ENCODE measurements at places on chromosomes 6 and 20.

DNA sequence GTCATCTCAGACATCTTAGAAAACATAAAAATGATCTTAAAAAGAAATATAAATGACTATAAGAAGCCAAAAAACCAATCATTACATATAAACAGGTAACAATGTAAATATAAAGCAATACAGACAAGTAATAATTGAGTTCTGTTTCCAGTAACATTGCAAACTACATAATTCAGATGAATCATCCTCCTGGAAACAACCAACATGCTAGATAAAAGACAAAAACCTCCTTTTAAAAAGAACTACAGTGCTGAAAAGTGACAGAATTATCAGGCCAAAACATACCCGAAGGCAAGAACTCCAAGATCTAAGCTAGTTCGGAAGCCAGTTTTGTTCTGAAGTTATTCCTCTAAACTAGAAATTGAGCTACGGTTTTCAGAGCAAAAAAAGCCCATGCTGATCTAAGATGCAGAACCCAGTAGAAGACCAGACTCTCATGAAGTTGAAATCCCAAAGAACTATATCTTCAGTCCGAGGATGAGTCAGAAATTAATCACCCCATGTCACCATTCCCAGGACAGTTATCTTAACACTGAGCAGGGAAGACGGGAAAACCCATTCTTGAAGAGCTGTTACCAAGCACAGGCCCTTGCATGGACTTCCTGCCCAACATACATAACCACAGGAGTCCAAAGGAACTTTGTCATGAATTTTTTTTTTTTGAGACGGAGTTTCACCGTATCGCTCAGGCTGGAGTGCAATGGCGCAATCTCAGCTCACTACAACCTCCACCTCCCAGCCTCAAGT lies 9.8 kb downstream of the PGM3 start:
- no peak for DNase-seq

DNA sequence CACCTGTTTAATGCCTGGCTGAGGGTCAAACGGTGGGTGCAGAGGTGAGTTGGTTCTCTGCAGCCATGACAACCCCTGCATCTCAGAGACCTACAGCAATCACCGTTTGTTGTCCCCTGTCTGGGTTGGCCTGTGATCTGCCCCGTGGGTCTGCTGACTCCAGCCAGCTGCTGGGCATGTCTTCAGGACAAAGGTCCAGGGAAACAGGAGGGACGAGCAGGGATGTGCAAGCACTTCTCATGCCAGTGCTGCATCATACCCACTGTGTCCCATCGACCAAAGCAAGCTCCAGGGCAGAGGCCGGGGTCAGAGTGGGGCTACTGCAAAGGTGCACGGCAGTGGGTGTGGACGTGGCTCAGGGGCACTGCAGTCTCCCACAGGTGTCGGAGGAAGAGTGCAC lies 150.2 kb downstream of the PHACTR3 start:
- DNase-seq = no peak

GRCh38 chr6:77368660-77369313 lies 94.5 kb downstream of the HTR1B start:
- DNase-seq = no peak

GRCh38 chr6:15361197-15361596 lies 115.3 kb downstream of the JARID2 start:
- DNase-seq = no peak

GRCh38 chr20:60513141-60513540 lies 554.9 kb downstream of the CDH26 start:
- no peak for DNase-seq

- DNase-seq = no peak
Observed at GRCh38 chr20:48186915-48187314, 401.6 kb upstream of the SULF2 start.

GRCh38 chr6:140490081-140490480 lies 1115.6 kb upstream of the CITED2 start:
- no peak for DNase-seq

Measured in GM18507 (cell line).